ENCODE measurements at places on chromosomes 3 and 15.

DNA sequence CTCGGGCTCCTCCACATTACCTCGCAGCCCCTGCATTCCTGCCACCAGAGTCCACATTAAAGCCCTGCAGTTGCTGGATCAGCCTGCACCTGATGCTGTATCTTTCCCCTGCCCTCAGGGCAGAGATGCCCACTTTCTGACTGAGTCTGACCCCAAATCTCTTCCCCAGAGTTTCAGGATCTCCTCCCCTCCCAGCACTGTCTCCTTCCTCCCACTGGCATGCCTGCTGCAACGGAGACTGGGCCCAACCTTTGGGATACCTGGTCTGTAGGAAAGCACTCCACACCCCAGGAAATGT lies 20.6 kb upstream of the GP9 start:
- DNase-seq: no peak

DNA sequence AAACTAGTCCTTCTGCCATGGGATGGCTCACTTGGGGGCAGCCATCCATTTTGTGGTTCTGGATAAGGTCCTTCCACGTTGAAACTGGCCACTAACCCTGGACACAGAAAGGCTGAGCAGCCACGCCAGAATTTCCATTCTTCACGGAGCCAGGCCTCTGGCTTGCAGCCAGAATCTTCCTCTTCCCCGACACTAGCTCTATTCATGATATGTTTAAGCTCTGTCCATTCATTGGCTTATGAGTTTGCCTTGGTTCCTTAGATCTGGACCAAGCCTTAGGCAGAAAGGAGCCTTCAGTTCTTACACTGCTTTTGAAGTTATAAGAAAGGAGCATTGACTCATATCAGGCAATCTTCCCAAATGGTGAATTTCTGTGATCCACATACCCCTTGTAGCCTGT lies 288.4 kb upstream of the GOLGA6L4 start:
- DNase-seq: no peak

DNA sequence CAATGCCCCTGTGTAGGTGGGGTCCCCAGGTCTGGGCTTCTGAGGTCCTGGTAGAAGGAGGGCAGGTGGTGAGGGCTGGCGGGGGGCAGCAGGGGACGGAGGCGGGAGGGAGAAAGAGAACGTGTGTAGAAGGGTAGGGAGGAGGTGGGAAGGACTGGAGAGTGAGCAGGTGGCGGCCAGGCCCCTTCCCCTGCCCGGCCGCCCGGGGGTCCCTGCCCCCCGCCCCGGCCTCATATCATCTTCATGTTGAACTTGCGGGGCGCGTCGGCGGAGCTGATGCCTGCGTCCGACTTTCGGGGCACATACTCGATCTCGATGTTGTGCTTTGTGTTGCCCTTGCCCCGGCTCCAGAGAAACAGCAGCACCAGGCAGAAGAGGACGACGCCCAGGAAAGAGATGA lies 18.9 kb downstream of the LINGO1 start:
- DNase-seq: no peak

DNA sequence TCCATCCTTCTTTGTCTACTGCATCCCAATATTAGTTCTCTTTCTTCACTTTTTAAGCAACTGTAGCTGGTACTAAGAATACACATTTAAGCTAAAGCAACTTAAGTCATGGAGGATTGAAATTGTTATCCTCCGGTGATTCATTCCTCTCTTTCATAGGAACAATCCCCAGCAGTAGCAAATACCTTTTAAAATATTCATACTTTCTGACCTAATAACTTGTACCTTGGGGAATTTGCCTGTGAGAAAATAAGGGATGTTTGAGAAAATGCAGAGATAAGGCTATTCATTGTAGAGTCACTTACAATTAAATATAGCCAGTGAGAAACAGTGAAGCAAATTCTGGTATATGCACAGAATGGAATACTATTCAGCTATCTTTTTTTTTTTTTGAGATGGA lies 66.0 kb downstream of the VPS13C start:
- no peak for DNase-seq

DNA sequence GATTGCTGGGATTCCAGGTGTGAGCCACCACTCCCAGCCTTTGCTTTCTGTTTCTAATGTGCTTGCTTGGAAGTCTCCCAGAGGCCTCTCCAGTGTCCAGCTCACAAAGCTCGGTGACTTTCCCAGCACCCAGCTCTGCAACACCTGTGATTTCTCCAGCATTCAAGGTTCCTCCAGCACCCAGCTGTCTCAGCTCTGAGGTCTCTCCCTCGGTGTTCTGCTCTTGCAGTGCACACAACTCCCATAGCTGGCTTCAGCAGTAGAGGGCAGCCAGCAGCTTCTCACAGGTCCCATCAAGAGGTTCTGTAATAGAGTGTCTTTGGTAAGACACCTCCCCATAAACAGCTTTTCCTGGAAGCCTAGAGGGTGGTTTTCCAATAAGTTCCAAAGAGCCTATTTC lies 75.1 kb downstream of the GRM7 start:
- no peak for DNase-seq

DNA sequence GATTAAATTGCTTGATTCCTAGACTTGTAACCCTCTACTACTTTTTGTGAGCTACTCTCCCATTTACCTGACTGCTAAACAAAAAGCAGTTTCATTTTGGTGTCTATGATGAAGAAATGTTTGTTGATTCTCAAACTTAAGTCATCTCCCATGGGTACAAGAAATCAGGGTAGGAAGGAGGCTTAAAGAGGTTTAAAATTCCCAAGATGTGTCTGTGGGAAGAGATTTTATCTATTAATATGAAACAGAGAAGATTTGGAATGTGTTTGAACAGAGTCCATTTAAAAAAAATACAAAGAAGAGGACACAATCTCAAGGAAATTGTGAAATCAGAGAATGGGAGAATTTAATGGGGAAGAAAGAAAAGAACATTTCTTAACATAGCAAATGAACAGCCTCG lies 14.8 kb downstream of the P3H2 start:
- no peak for DNase-seq

DNA sequence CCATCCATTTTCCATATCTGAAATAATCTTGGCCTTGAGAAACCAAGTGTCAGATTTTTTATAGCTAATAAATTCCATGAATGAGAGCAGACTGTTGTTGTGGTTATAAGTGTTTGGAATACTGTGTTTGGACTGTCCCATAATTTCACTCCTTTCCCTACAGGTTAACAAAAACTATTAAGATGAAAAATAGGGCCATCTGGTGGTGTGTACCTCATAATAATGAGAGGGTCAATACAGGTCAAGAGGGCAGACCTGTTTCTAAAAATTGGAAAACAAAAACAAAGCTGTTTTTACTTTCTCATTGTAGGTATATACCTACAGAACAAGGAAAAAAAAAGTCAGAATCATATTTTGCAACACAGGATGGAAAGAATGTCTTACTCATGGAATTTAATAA lies 553.8 kb upstream of the SGO1 start:
- no peak for DNase-seq

GRCh38 chr3:83890763-83891135 lies 1068.0 kb upstream of the CADM2 start:
- DNase-seq: no peak

DNA sequence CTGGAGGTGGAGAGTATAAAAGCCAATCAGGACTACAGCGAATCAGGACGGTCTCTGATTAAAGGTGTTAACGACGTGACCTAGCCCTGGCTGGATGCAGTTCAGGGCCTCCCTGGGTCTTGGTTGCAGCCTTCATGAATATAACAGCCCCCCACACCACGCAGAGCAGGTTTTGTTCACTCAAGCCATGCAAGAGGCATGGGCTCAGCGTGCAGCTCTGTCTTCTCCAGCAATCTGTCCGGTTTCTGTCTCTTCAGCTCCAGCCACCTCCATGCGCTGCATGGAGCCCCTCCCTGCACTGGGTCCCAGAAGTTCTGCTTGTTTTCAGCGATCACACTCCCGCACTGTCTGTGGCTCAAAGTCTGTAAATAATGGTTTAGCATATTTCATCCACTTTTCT lies 57.1 kb upstream of the CHRNA7 start:
- no peak for DNase-seq

DNA sequence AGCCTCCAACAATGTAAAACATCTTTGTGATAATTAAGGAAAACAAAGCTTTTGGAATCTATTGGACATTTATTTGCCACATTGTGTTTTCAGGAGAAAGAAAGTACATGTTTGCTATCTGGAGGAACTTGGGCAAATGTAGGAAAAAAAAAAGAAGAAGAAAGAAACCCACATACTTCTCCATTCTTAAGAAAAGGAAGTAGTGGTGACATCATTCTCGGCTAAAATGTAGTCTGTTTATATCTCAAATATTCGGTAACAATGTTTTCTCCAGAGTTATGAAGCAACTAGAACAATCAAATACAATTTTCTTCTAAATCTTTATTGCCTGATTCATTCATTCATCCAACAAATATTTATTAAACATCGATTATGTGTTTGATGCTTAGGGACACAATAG lies 2.3 kb upstream of the TGFBR2 start:
- no peak for DNase-seq

DNA sequence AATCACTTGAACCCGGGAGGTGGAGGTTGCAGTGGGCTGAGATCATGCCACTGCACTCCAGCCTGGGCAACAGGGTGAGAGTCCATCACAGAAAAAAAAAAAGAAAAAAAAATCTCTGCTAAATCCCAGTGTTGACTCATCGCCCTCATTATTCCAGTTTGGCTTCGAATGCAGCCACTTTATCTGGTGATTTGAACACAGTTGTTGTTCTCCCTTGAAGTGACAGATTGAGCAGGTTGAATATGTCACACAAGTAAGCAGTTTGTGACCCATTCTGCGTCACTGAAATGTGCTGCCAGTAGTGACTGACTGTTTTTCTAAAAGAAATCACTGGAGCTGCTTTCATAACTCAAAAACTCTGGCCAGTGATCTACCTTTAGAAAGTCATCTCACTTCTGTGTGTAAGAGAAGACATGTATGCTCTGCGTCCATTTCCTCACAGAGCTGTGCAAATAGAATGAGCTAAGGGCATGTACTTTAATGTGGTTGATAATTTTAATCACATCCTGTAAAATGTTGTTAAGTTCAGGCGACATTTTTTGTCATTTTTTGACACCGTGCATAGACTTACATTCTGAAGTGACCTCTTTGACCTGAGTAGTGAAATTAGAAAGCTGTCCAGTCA lies 12.5 kb downstream of the DOCK3 start:
- DNase-seq: no peak

- DNase-seq: no peak
Measured at GRCh38 chr3:66582721-66583423, 82.0 kb upstream of the LRIG1 start.

- no peak for DNase-seq
Measured at GRCh38 chr3:47711596-47711995, 70.1 kb downstream of the SMARCC1 start.

DNA sequence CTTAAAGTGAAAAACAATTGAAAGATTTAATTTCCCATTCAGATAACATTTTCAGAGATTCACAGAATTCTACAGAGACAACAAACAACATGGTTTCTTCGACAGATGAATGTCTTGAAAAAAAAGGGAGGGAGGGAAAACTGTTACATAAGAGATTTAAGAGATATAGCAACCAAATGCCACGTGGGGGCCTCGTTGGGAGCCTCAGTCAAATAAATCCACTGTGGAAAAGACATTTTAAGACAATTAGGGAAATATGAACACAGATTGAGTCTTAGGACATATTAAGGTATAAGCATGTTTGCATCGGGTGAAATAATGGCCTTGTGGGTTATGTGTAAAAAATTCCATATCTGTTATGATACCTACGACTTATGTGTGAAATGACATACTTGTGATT lies 5.0 kb upstream of the PRRT3 start:
- DNase-seq: no peak
